ENCODE measurements at places on chromosomes 5 and 9.

GRCh38 chr5:2892466-2893000 lies 141.1 kb upstream of the IRX2 start:
- no peak for DNase-seq

GRCh38 chr5:139383275-139383992 lies at the start of gene SLC23A1:
SLC23A1 (minus strand) TSS chr5:139383297; CDS start chr5:139383253, 44 bp downstream.
- DNase-seq, result no peak

- DNase-seq, result no peak
Observed at GRCh38 chr5:158786390-158786789, 313.3 kb downstream of the EBF1 start.

GRCh38 chr9:138046641-138047301 lies 169.2 kb downstream of the CACNA1B start:
- no peak for DNase-seq

- DNase-seq, result peak; percentile 32
Observed at GRCh38 chr5:104297076-104297475, 734.5 kb upstream of the NUDT12 start.

DNA sequence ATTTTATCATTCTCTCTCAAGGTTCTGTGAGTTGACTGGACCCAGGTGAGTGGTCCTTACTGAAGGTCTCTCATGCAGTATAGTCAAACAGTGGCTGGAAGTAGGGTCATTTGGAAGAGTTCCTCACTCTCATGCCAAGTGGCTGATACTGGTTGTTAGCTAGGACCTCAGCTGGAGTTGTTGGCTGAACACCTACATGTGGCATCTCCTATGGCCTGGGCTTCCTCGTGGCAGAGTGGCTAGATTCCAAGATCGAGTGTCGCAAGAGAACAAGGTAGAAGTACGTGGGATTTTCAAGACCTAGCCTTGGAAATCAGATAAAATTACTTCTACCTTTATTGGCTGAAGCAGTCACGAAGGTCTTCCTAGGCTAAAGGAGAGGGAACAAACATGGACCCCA lies 7.6 kb downstream of the SLC31A2 start:
- DNase-seq, result no peak

GRCh38 chr5:29935371-29935770 lies 1258.1 kb upstream of the CDH6 start:
- no peak for DNase-seq

GRCh38 chr5:94702729-94703128 lies 84.3 kb downstream of the SLF1 start:
- DNase-seq, result no peak

GRCh38 chr9:70947086-70947485 lies 174.3 kb downstream of the TRPM3 start:
- peak; percentile 54 for DNase-seq

- DNase-seq, result peak; percentile 25
Observed at GRCh38 chr5:109345699-109346098, 64.1 kb downstream of the PJA2 start.

- DNase-seq, result no peak
Observed at GRCh38 chr5:16384222-16384621, 81.4 kb downstream of the ZNF622 start.

DNA sequence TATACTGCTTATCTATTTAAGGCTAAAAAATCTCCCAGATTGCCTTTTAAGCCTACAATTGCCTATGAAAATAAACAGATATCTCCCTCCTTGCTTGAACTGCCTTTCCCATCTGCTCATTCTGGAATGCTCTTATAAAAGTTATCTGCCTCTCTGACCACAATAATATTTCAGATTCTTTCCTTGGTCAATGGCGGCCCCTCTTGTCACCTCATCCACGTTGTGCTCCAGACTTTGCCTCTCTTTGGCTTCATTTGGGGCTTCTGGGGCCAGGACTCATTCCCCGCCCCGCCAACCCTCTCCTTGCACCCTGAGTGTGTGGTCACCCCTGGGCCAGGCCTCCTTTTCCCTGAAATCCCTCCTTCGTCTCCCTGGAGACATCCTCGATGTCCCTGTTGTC lies 110.0 kb upstream of the RPS23 start:
- no peak for DNase-seq

DNA sequence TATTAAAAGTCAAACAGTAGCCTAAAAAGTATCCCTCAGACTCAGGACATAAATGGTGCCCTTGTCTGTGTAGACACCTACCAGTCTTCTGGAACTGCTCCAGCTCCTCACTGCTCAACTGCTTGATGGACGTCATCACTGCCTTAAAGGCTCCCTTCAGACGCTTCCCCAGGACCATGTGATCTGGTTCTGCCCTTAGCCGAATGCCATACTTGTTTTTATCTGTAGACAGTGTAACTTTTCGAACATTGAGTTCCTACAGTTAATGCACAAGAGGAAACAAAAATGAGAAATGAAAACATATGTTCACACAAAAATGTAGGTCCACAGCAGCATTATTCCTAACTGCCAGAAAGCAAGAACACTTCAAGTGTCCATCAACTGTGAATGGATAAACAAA lies 46.2 kb downstream of the IARS1 start:
- peak; percentile 16 for DNase-seq

DNA sequence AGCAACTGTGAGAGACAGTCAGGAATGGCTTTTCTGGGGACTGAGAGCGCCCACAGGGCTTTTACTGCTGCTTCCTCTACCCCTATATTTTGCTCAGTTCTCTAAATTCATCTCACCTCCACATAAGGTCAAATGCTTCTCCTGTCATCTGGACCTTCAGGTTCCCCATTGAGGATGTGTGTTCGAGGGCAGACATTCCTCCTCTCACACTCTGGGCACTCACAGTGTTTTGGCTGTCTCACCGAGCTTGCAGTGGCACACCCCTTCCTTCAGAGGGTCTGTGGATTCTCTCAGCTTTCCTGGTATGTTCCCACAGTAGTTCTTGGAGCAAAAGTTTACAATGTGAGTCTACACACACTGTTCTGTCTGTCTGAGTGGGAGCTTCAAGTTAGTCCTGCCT lies 127.8 kb upstream of the GLRA1 start:
- DNase-seq, result no peak

GRCh38 chr9:30534896-30535295 lies 1849.5 kb upstream of the ACO1 start:
- DNase-seq, result no peak

GRCh38 chr5:2017540-2018389 lies 135.0 kb upstream of the IRX4 start:
- no peak for DNase-seq

DNA sequence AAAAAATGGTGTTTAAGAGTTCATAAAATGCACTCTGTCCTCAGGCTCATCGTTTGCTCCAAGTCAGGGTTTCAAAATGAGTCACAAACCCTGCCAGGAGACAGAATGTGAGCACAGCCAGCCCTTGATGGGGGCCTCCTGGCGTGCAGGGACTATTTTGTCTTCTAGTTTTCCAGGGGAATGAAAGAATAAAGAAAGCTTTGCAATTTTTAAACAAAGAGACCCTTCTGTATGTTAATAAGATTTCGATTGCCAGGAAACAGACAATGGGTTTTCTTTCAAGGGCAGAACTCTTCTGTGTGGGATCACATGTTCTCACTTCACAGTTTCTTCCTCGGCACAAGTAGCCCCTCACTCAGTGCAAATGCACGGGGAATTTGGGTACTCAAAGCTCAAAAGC lies 121.4 kb upstream of the C6 start:
- no peak for DNase-seq
